Left ventricle myocardium superior (tissue), 1 donor: ENCODE measurements at places on chromosomes 12 and 14. TPM values are rescaled to one million over a fixed set of nuclear protein-coding genes. Genes with fewer than 3 reads are reported as not detected.

- DNase-seq: peak; percentile 67
These were observed 4.0 kb downstream of the ATG101 start for GRCh38 chr12:52073531-52074381.

DNA sequence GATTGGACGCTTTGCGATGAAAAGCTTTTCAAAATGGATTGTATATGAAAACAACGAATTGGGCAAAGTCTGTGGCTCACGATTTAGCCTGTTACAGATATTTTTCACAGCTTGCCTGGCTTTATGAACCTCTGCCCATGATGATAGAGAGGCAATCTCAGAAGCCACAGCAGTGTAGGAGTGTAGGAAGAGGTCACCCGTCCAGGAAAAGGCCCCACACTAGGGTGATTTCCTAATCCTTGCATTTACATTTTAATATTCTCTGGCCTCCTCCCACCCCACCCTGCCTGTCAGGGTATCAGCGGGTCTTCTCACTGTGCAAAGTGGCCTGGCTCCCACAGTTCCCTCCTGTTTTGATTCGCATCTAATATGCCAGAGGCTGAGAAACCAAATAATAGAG is 81.8 kb upstream of the FOXN3 start:
- no peak for DNase-seq

DNA sequence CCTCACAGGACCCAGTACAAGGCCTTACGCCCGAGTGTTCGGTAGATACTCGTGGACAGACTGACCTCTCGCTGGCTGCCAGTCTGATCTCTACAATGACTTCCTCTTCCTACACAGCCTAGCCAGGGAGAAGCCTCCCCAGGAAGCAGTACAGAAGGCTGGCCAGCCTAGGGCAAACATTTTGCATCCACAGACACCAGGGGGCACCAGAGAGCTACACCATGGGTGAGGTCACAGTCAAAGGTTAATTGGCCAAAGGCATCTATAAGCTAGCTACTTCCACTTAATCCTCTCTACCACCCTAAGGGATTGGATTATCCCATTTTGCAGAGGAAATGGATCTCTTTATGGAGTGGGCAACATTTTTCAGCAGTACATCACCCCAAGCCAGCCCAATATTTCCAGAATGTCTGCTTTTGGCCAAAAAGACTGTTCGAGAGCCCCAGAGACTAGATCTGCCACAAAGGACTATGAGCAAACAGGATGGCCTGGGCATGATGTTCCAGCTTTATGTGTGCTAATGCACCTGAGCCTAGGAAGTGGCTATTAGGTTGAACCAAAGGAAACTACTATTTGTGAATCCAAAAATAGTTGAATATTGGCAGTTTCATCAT is 14.6 kb upstream of the PNMA1 start:
- DNase-seq: peak; percentile 87

DNA sequence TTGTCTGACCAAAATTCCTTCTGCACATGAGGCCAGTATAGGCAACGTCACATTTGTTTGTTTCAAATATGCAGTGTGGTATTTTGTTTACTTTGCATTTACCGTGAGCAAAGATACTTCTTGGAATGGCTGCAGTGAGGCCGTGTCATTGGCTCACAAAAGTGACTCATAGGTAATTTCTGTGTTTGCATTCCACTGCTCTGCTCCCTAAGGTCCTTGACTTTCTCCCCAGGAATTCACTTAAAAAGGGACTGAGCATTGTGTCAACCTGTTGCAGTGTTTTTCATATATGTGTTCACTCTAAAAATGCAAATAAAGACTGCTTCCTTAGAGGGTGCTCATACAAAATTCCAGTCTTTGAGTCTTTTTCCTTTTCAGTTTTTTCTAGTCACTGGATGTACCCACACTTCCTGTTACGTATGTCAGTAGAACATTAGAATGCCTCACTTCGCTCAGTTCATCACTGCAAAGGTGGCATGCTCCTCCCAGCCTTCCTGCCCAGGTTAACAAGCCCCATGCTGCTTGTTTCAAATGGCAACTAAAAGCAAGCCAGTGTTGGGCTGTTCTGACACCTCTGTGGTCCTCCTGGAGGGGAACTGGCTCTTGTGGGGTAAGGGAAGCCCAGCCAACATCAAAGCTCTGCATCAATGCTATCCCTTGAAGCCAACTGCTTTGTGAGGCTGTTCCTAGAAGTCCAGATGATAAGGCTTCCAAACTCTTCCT is 9.1 kb downstream of the C12orf76 start:
- no peak for DNase-seq

DNA sequence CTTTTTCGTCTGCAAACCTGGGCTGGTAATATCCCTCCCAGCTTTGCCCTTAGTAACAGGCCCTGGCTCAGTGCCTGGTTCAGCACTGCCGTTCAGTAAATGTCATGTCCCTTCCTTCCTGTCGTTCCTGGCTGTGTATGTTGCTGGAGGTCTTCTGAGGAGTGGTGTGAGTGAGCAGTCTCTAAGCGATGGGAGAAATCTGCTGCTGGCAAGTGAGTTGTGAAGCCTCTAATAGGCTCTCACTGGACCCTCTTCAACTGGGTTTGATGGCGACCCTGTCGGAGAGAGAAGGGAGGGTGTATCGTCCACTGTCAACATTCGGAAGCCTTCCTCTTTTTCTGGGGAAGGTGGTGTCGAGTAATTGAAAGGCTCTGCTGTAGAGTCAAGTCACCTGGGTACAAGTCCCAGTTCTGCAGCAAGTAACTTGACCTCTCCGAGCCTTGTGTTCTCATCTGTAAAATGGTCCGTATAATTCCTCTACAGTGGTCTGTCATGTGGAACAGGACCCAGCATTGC is 62.8 kb downstream of the HRK start:
- peak; percentile 62 for DNase-seq

- DNase-seq: no peak
These were observed 768.8 kb upstream of the TBX3 start for GRCh38 chr12:115452751-115453281.

DNA sequence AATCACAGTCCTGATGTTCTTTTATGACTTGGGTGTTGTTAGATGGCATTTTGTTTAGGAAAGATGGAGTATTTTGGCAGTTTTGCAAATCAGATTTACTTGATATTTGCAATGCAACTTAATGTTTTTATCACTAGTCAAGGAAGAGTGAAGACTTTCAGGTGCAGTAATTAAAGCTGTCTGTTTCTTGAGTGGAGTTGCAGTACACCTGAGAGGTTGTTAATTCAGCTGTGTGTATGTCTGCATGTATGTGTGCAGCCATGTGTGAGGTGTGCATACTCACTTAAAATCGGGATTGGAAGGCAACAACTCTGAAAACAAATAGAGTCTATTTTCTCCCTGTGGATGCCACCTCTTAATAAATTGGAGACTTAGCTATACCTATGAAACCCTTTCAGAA is 94.5 kb downstream of the RMST start:
- no peak for DNase-seq

- no peak for DNase-seq
These were observed 183.8 kb downstream of the PAX9 start for GRCh38 chr14:36845356-36846012.

GRCh38 chr12:25590011-25590721 is 37.1 kb upstream of the LMNTD1 start:
- no peak for DNase-seq

- DNase-seq: no peak
These were observed 27.2 kb upstream of the CMAS start for GRCh38 chr12:22018860-22019259.

DNA sequence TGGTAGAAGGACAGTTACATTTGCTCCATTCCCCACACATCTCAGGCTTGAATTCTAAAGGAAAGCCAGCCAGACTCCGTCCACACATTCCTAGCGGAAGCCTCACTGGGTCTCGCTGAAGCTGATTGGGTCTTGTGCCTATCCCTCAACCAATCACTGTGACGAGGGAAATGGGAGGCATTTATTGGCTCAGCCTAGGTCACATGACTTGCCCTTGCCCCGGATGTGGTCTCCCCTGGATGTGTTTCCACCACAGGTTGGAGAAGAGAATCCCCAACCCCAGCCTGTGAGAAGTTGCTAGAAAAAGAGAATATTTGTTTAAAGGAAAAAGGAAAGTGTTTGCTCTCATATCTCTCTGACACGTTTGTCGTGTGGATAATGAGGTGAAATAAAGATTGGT is 93.4 kb downstream of the C12orf75 start:
- DNase-seq: no peak

GRCh38 chr12:109524466-109525278 is 47.2 kb downstream of the UBE3B start:
- no peak for DNase-seq

Gene DEGS2
- not detected for total RNA-seq

Gene PTPRO
- total RNA-seq: 0.94 TPM

Gene KRT85
- total RNA-seq: not detected

Gene ACTR10
- 77.2 TPM for total RNA-seq
